ENCODE measurements at places on chromosomes 7 and 10.

GRCh38 chr7:972676-973309, 2.6 kb downstream of the COX19 start:
- DNase-seq: no peak

DNA sequence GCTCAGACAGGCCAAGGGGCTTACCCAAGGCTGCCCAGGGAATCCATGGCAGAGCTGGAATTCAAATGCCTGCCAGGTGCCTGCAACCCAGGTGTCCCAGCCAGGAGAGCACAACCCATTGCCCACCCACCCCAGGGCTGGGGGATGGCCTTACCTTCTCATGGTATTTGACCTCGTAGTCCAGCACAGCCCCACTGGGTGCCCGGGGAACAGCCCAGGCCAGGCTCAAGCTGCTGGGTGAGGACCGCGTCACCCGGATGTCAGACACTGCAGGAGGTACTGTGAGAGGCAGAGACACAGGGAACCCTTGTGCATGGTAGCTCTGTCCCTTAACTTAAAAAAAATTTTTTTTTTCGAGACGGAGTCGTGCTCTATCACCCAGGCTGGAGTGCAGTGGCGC, 9.0 kb downstream of the EPHB4 start:
- DNase-seq: no peak

DNA sequence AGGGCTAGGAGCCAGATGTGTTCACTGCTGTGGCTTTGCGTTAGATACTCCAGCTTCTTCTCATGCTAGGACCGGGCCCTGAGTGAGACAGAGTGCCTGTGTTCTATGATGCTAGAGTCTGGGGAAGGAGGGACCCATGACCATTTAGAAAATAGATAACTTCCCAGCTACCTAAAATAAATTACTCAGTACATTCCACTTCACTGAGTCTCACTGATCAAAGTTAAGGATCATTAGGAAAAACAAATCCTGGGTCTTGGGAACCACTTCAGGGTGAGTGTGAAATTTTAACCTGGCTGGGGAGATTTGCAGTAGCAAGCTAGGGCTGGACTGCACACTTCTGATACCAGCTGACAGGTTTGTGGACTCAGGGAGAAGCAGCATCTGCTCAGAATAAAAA, 138.1 kb downstream of the EMX2 start:
- no peak for DNase-seq

DNA sequence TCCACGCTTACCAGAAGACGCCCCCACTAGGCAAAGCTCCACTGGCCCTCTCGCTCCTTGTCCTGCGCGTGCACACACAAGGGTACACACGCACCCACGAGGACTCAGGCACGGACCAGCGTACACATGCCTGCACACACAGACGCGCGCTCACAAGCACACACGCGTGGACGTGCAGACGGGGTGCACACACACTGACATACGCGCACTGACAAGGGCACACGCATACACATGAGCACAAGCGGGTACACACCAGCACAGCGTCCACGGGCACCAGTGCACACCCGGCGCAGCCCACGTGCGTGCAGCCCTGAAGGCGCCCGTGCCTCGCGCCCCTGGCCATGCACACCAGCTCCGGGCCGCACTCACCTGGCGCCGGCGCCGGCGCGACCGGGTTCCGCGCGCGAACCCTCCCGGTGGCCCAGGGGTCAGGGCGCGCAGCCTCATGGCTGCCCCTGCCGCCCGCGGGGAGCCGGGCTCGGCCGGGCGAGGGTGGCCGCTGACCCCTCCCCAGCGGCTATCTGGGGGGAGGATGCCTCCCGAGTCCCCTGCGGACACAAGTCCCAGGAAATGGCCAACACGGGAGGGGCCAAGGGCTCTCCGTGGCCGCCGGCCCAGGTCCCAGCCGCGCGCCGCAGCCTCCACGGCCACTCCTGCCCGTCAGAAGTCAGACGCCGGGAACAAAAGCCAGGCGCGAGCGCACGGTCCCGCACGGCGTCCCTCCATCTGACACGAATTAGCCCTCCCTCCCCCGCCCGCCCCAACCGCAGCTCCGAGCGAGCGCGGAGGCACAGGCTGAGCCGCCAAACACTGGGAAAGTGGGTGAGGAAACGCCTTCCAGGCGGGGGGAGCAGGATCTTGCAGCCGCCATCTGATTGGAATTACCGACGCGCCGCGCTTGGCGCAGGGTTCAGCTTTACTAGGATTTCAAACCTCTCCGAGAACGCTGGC, 45.0 kb downstream of the TNS3 start:
- peak; percentile 30 for DNase-seq

- peak; percentile 12 for DNase-seq
Measured at GRCh38 chr10:70956029-70956759, 67.8 kb upstream of the PCBD1 start.

- DNase-seq: peak; percentile 64
Measured at GRCh38 chr7:16563281-16564022, 36.8 kb downstream of the LRRC72 start.

DNA sequence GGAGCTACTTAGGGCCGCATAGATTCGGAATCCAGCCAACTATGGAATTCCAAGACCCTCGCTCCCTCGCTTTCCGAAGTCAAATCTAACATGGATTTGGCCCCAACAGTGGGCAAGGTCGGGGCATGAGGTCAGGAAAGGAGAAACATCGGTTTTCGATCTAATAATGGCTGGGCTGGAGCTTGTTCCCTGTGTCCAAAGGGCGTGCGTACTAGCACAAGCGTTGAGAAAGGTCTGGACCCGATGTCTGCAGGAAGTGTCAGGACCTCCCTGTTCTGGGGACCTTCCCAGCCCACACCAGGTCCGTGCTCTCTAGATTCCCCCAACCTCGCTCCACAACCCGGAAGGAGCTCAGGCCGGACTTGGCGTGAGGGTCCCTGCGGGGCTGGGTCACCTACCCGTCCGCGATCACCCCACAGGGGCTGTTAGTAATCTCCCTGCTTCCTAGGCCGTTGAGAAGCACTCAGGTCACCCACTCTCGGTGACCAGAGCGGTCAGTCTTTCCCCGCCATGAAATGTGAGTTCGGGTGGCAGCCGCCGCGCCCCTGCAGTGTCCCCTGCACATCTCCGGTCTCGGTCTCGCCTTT, 4.8 kb downstream of the FEZF1 start:
- no peak for DNase-seq

DNA sequence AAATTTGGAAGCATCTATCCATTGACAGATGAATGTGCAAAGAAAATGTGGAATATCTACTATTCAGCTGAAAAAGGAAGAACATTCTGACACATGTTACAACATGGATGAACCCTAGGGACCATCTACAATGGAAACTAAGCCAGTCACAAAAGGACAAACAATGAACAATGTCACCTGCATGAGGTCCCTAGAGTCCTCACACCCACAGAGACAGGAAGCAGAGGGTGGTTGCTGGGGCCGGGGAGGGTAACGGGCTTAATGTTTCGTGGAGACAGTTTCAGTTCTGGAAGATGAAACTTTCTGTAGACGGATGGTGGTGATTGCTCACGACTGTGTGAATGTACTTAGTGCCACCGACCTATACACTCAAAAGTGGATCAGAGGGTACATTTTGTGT, 282.9 kb downstream of the ADARB2 start:
- DNase-seq: peak; percentile 47

- DNase-seq: no peak
Measured at GRCh38 chr10:30580676-30581075, 48.9 kb downstream of the LYZL2 start.

- no peak for DNase-seq
Measured at GRCh38 chr10:4181081-4181480, 396.1 kb upstream of the KLF6 start.

GRCh38 chr10:71766717-71767419, 6.5 kb downstream of the VSIR start:
- no peak for DNase-seq

GRCh38 chr7:157819455-157819807, 482.6 kb downstream of the DNAJB6 start:
- DNase-seq: no peak

- DNase-seq: no peak
Measured at GRCh38 chr10:112397592-112397991, 23.7 kb downstream of the ACSL5 start.

DNA sequence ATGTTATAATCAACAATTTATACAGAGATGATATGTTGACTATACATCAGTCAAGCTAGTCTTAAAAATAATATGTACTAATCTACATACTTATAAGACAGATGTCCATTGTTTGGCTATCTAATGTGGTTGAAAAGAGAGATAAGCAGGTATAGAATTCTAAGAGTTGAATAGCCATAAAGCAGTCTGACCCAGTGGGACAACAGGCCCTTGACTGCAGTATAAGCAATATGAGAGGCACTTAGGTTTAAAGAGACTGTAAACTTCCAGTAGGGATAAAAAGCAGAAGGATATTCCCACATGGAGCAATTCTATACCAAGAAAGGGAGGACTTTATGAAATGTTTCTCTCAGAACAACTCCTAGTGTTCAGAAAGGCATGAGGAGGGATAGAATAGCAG, 139.3 kb downstream of the ELAPOR2 start:
- DNase-seq: no peak

GRCh38 chr7:44163591-44163990, 22.5 kb upstream of the MYL7 start:
- DNase-seq: no peak

GRCh38 chr7:52635021-52635420, 400.4 kb upstream of the POM121L12 start:
- DNase-seq: no peak

DNA sequence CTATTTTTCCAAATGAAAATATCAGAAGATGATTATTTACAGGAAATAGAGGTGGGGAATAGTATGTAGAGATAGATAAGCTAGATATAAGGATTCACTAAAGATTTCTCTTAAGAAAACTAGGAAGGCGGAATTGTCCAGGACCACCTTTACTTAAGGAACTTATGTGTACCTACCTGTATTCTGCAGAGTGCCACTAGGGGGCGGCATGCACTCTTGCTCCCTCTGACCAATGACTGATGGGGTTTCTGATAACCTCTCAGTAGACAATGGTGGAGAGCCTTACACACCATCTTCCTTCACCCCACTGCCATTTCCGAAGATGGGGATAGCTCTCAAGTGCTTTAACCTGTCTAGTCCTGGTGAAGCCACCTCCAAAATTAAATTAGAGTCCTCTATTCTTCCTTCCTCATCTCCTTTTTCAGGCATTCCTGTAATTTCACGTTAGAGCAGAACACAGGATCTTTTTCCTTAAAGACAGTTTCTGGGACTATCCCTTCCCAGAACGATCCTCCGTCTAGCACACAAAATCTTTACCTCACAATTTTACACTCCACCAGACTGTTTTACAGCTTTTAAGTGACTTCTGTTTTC, 453.1 kb downstream of the SORCS1 start:
- peak; percentile 51 for DNase-seq

DNA sequence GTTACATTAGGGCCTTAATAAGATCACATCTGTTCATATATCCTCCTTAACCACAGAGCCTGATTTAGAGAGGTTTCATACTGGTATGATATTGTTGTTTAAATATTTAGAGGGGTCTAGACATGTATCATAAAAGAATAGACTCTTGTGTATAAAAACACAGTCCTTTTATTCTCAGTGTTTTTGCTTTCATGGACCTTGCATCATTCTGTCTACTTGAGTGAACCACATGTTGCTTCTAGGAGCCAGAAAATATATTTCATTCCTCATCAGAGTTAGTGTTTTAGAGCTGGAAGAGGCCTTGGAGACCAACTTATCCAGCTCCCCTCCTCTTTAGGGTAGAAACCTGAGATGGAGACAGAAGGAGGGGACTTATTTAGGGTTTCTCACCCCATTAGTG, 312.8 kb downstream of the LRMDA start:
- DNase-seq: no peak

- no peak for DNase-seq
Measured at GRCh38 chr7:80609751-80610150, 28.7 kb upstream of the CD36 start.

Data from common myeloid progenitor, CD34-positive (primary cell).